NCI-H2171 (cell line): ENCODE measurements at places on chromosomes 11 and 22.

GRCh38 chr11:121191818-121192217 is 90.8 kb downstream of the TECTA start:
- no peak for DNase-seq

DNA sequence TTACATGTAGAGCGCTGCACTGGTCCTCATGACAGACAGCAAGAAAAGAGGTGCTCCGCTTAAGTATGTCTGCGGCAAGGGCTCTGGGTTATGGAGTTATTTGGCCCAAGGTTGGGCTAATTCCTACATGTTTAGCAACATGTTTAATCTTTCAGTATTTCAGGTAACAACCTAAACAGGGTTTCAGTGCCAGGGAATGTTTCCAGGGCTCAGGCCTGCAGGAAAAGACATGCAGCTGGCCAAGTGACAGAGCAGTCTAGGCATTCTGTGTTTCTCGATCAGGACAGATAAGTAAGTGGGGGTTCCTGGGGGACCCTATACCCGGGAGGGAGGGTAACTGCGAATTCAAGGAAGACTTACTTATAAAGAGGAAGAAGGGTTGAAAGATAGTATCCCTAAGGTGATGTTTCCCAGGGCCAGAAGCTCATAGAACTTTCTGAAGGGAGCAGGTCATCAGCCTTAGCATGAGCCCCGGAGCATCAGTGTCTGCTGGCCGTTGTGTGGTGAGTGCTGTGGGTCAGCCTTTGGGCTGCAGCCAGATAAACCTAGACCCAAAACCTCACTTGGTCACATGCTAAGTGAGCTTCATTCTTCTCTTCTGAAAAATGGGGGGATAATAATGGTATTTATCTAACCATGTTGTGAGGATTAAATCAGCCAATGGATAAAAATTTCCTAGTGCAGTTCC is 18.4 kb downstream of the KCNJ5 start:
- no peak for DNase-seq

DNA sequence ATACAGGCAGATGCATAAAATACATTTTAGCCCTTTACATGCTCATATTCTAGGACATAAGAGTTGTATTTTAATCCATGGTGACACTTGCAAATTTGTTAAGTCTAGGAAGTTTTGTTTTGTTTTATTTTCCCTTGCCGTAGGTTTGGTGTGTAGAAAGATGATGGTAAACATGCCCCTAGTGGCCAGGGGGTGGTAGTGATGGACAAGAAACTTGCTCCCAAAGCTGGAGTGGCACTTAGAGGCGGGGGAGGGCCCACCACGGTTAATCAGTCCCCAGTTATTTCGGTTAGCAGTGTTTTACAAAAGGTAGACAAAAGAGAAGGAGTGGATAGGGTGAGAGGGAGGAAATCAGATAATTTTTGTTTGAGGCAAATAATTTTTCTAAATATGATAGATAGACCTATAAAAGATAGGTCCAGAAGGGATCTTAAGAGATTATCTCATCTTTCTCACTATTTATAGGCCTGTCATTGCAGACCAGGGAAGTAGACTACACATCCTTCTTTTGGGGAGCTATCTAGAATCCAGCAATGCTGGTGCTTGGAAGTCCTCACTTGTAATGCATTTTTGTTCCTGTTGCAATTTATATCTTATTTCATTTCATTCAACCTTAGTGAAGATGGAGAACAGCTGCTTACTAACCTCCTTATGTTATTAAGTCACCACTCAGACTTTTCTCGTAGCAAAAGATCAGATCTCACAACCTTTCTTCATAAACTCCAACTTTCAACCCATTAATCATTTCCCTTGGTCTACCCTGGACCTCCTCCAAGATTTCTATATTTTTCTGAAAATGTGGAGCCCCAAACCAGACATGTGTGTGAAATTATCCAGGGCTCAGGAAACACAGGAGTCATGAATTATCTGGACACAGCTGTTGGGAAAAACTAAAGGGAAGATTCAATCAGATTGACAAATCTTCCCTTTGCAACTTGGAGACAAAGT is 5.9 kb upstream of the BDNF start:
- DNase-seq = no peak

DNA sequence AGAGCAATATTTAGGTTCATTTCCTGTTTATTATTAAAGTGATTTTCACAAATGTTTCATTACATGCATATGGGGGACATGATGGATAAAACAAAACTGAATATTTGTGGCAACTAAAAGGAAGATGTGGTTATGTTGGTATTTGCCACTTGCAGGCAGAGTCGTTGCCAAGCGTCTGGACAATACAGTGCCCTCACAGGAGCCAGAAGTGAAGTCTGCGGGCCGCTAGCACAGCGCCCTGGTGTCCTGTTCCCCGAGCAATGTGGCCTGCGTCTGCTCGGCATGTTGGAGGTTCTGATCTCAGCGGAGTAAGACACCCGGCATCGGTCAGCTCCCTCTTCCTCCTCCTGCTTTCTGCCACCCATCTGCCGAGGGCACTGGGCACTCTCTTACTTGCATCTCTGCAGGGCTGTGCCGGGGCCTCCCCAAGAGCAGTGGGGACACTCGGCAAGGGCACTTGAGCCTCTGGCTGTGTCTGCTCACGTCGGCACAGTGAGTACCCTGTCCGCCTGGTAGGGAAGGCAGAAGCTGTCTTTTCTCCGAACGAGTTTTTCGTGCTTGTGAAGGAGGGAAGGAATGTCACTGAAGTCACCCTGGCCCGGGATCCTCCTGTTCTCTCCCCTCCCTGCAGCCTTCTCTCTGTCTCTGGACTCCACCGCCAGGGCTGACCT is 10.5 kb upstream of the TTLL12 start:
- DNase-seq = no peak

- DNase-seq = no peak
Observed at GRCh38 chr22:50576070-50576469, 2.2 kb downstream of the CPT1B start.

GRCh38 chr22:29251981-29252911 is 15.5 kb downstream of the RHBDD3 start:
- DNase-seq = no peak

GRCh38 chr11:76566811-76567210 is 103.7 kb downstream of the LRRC32 start:
- DNase-seq = no peak

GRCh38 chr11:57146301-57146700 is 35.5 kb upstream of the LRRC55 start:
- DNase-seq = no peak

- no peak for DNase-seq
Observed at GRCh38 chr22:25555586-25555985, 8.9 kb upstream of the GRK3 start.

DNA sequence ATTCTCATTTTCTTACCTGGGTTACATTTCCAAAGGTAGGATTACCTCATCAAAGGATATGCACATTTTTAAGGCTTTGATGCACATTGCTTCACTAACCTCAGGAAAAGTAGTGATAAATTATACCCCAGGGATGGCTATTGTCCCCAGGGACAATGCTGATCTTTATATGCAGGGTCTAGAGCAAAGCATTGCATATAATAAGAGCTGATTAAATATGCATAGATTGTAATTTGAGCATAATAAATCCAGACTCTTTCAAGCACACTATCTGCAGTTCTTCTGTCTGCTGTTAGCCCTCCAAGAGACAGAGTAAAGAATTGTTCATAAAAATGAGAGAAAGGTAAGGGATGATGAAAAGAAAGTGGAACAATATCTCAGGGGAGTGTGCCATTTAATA is 57.3 kb upstream of the SYT13 start:
- no peak for DNase-seq

GRCh38 chr11:117564321-117564720 is 232.7 kb downstream of the DSCAML1 start:
- DNase-seq = no peak

DNA sequence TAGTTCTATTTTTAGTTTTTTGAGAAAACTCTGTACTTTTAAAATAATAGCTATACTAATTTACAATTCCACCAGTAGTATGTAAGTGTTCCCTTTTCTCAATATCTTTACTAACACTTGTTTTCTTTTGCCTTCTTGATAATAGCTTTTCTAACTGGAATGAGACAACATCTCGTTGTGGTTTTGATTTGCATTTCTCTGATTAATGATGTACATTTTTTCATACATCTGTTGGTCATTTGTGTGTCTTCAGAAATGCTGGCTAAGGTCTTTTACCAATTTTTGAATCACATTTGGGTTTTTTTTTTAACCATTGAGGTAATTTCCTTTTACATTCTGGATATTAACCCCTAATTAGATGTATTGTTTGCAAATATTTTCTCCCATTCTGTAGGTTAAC is 258.9 kb downstream of the DYNC2H1 start:
- DNase-seq = no peak
